Stimulated activated CD4-positive, alpha-beta T cell treated with anti-CD3 and anti-CD28 coated beads, TNF-alpha, amount 100 ng/mL, for 24 hours (primary cell): ENCODE measurements at places on chromosomes 2 and 18.

DNA sequence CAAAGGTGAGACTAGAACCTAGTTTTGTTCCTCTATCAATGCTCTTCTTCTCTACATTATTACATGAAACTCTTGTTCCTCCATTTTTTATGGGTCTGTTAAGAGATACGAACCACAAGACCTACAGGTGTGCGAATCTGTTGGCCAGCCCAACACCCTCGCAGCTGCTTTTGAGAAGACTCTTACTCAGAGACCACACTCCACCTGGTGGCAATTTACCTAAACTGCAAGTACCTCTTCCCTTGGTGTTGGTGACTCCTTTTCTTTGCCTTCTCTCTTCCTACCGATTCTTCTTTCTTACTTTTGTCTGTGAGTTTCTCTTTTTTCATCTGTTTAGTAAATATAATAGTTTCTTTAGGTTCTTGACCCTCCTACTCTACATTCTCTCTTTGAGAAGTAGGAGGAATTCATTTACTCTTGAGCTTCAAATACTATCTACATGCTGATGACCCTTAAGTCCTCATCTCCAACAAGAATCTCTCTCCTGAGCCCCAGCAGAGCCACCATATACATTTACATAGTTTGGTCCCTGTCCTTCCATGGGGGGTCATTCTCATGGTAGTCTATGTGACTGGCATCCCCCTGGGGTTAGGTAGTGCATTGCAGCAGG, 81.8 kb upstream of the GAREM1 start:
- DNase-seq = peak; percentile 52

GRCh38 chr2:215489288-215489848, 53.5 kb upstream of the FN1 start:
- DNase-seq = no peak

GRCh38 chr2:177261116-177262060, 3.1 kb downstream of the NFE2L2 start:
- DNase-seq = no peak

DNA sequence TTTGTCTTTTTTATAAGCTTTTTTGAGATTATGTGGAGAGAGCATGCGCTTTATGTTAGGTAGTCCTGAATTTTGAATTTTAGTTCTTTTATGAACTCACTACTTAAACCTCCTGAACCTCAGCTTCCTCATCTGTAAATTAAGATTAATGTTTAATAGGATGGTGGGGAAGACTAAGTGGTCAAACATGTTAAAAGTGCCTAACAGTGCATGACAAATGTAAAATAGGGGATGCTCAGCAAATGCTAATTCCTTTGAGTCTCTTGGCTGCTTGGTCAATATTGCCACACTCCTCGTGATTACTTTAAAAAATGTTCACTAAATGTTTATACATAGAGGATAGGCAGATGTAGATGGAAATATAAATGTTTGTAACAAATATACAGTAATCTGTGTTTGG, 6.8 kb downstream of the BIRC6 start:
- no peak for DNase-seq

- DNase-seq = no peak
Measured at GRCh38 chr18:8620845-8621244, 11.6 kb downstream of the RAB12 start.

GRCh38 chr2:27170581-27171337, 22.0 kb downstream of the TCF23 start:
- DNase-seq = no peak
